ENCODE measurements at places on chromosomes 3 and 15.

DNA sequence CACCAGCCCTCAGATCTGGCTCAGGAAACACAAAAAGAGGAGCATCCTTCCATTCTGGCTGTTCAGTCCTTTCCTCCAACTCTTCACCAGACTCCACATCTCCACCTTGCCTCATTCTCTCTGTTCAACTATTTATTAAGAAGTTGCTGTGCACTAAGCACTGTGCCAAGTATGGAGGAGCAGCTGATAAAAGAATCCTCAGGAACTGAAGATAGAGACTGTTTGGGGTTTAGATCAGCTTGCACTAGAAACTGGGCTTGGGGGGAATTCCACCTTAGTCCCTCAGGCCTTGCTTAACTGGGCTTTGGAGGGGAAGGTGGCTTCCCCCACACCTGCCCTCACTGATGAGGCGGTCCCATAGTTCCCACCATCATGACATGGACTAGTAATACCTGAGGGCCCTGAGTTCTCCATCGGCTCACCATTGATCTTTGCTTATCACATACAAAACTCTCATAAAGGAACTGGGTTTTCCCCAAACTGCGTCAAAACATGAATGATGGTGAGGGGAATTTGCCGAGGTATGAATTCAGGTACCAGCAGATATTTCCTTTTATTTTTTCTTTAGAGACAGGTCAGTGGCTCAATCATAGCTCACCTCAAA is 1.7 kb upstream of the CCR8 start:
- no peak for DNase-seq

- DNase-seq, result no peak
Measured at GRCh38 chr15:38304481-38304880, 51.8 kb downstream of the SPRED1 start.

DNA sequence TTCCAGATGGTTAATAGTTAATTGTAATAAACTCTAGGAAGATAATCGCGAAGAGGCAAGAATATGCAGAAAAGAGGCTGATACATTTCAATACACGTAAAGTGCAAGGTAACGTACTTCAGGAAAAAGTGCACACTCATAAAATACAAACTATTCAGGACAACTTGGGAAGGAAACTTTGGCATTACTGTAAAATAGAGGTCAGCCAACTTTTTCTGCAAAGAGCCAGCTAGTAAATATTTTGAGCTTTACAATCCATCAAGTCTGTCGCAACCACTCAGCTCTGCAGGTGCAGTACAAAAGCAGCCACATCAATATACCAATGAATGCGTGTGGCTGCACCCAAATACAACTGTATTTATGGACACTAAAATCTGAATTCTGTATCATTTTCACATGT is 51.6 kb upstream of the THUMPD3 start:
- no peak for DNase-seq

GRCh38 chr3:115151921-115152320 is 4.8 kb upstream of the ZBTB20 start:
- no peak for DNase-seq
